ENCODE measurements at places on chromosomes 11 and 22.
A peak's percentile ranks its signal among the peaks of the same experiment; 100 is the strongest.

DNA sequence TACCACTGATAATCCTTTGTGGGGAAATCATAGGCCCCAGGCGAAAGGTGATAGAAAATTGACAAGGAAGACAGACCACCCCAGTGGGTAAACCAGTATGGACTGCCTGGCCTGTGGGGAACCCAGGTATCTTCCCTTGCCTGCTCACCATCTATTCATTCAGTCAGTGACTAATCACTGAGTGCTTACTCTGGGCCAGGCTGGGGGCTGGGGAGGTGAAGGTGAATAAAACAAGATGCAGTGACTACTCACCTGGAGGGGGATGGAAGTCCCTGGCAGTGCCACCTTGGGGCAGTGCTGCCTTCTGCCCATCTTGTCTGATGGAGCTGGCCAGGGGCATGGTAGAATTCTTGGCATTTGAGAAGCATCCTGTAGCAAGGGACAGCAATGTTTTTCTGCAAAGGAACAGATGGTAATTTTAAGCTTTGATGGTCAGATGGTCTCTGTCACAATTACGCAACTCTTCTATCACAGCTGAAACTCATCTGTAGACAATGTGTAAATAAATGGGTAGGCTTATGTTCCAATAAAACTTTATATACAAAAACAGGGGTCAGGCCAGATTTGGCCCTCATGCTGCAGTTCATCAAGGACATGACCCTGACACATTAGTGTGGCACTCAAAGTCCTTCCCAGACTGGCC, 4.6 kb downstream of the ISX start:
- DNase-seq: no peak

GRCh38 chr22:45602824-45603595, 68.6 kb upstream of the ATXN10 start:
- DNase-seq: no peak

- no peak for DNase-seq
Observed at GRCh38 chr11:43983221-43983810, 40.9 kb downstream of the C11orf96 start.

- peak; percentile 35 for DNase-seq
Observed at GRCh38 chr11:14054116-14055107, 91.9 kb downstream of the SPON1 start.

DNA sequence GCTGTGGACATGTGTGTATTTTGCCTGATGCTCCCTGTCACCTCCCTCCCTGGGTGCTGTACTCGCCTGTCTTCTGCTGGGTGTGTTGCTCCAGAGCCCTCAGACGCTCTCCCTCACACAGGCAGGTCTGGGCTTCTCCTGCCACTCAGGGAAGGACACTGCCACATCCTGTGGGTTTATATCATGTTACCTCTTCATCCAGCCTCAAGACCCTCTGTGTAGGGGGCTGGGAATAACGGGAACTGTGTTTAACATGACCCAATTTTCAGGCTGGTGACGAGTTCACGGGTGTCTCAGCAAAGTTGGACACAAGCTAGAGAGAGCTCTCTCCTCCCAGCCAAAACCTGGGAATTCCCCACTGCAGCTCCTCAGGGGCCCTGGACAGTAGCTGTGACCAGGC, 24.6 kb downstream of the MYBPC3 start:
- DNase-seq: no peak

- peak; percentile 75 for DNase-seq
Observed at GRCh38 chr11:45982656-45983470, 60.4 kb downstream of the LARGE2 start.

GRCh38 chr22:46405901-46406300, 70.4 kb downstream of the TRMU start:
- DNase-seq: no peak

GRCh38 chr11:69686856-69687255, 11.7 kb upstream of the LTO1 start:
- DNase-seq: no peak

- no peak for DNase-seq
Observed at GRCh38 chr11:113350336-113351067, 36.1 kb downstream of the TTC12 start.

GRCh38 chr11:132714859-132715440, 817.4 kb downstream of the OPCML start:
- DNase-seq: peak; percentile 9

GRCh38 chr22:24894220-24894975, 52.1 kb downstream of the LHFPL7 start:
- peak; percentile 85 for DNase-seq

GRCh38 chr11:59756845-59757244, 1.7 kb downstream of the STX3 start:
- DNase-seq: no peak

- DNase-seq: no peak
Observed at GRCh38 chr11:82577246-82577645, 156.4 kb downstream of the FAM181B start.

- DNase-seq: no peak
Observed at GRCh38 chr22:28254396-28254795, 335.3 kb upstream of the PITPNB start.

GRCh38 chr11:109730669-109731068, 308.7 kb downstream of the C11orf87 start:
- DNase-seq: no peak

- no peak for DNase-seq
Observed at GRCh38 chr11:73784080-73784634, 3.5 kb upstream of the MRPL48 start.

- DNase-seq: no peak
Observed at GRCh38 chr22:18028817-18029527, 4.6 kb upstream of the MICAL3 start.

GRCh38 chr11:93945596-93945995, 75.6 kb upstream of the HEPHL1 start:
- DNase-seq: no peak

DNA sequence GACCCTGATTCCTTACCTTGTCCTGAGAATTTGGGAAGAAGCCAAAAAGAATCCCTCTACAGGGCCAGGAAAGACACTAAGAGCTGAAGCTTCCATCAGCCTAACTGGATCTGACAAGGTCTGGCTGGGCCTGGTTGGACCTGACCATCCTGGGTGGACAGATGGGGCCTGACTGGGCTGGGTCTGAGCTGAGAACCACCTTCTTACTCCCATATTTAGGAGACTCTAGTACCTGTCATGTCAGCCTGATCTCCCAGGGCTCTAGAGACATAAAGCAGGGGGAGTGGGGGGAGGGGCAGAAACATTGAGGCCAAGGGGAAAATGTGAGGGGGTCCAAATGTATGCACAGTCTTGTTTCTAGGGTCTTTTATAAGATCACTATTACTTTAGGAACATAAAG, 129.9 kb downstream of the BUD13 start:
- no peak for DNase-seq

GRCh38 chr22:22911327-22912134, 23.9 kb downstream of the IGLL5 start:
- no peak for DNase-seq

- DNase-seq: peak; percentile 95
Observed at GRCh38 chr11:64854534-64855502, 10.4 kb upstream of the CDC42BPG start.

DNA sequence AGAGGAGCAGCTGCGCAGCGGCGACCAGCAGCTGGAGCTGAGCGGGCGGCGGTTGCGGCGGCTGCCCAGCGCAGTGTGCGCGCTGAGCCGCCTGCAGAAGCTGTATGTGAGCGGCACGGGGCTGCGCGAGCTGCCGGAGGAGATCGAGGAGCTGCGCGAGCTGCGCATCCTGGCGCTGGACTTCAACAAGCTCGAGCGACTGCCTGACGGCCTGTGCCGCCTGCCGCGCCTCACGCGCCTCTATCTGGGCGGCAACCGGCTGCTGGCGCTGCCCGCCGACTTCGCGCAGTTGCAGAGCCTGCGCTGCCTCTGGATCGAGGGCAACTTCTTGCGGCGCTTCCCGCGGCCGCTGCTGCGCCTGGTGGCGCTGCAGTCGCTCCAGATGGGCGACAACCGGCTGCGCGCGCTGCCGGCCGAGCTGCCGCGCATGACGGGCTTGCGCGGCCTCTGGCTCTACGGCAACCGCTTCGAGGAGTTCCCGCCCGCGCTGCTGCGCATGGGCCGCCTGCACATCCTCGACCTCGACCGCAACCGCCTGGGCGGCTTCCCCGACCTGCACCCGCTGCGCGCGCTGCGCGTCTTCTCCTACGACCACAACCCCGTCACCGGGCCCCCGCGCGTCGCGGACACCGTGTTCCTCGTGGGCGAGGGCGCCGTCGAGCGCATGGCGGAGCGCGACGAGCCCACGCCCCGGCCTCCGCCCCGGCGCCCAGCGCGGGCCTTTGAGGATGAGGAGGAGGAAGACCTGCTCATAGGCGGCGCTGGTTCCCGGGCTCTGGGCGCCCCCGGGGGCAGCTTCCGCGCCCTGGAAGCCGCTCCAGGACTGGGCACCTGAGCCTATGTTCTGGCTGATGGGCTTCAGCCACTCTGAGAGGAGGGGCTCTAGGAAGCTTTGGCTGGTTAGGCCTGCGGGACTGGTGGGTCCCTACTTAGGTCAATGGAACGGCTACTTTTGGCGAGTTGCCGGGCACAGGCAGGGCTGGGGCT, 787 bp downstream of the LRRC10B start:
- peak; percentile 90 for DNase-seq

DNA sequence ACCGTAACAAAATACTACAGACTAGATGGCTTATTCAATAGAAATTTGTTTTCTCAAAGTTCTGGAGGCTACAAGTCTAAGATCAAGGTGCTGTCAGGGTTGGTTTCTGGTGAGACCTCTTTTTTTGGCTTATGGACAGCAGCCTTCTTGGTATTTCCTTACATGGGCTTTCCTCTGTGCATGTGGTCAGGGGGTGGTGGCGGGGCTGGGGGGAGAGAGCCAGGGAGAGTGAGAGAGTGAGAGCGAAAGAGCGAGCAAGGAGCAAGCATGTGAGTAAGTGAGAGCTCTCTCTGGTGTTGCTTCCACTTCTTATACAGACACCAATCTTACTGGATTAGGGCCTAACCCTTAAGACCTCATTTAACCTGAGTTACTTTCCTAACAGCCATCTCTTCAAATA, 181.5 kb downstream of the TMEM135 start:
- DNase-seq: no peak

DNA sequence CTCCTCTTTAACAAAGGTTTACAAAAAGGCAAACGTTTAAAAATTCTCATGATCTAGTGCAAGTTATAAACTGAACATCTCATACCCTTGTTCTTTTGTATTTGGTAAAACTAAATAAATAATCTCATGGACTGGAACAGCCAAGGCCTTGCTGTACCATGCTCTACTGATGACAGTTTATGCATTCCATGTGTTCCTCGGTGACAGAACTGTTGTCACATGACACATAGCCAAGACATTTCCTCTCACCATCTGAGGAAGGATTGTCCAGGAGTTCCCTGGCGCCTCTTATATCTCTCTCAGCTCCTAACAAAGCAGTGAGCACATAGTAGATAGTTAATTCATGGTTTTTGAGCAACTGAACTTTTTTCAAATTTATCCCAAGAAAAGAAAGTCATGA, 12.6 kb downstream of the CCDC83 start:
- peak; percentile 34 for DNase-seq

DNA sequence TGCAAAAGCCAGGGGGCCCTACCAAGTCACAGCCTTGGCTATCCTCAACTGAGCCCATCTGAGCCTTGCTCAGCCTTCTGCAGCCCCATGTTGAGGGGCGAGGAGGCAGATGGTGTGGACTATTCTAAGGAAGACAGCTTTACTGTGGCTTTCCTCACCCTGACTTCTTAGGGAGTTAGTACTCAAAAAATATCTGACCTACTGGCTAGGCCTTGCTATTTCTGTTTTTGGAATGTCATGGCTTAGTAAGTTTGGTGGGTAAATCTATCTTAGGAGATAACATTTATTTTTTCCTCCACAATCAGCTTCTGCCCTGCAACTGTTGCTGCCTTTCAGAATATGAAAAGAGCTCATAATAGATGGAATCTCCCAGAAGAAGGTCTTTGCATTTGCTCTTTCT, 80.9 kb downstream of the LDLRAD3 start:
- DNase-seq: no peak

DNA sequence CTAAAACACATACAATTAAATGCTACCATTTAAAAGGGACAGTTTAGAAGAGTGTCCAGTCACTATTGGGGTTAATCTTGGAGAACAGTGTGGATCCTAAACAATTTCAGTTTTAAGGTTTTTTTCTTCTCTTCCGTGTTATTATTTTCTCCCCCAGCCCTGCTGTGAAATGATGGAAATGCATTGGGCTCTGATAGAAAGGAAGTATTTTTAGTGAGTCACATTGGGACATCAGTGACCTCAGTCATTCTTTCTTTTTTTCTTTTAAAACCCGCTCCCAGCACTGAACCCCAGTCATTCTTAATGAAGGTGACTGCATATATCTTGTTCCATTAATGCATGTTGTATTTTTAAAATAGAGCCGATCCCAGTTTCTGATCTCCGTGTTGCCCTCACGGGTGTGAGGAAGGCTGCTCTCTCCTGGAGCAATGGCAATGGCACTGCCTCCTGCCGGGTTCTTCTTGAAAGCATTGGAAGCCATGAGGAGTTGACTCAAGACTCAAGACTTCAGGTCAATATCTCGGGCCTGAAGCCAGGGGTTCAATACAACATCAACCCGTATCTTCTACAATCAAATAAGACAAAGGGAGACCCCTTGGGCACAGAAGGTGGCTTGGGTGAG, 93.2 kb upstream of the OR4B1 start:
- no peak for DNase-seq

GRCh38 chr11:59560290-59560701, 49.0 kb downstream of the OR4D9 start:
- DNase-seq: peak; percentile 41

DNA sequence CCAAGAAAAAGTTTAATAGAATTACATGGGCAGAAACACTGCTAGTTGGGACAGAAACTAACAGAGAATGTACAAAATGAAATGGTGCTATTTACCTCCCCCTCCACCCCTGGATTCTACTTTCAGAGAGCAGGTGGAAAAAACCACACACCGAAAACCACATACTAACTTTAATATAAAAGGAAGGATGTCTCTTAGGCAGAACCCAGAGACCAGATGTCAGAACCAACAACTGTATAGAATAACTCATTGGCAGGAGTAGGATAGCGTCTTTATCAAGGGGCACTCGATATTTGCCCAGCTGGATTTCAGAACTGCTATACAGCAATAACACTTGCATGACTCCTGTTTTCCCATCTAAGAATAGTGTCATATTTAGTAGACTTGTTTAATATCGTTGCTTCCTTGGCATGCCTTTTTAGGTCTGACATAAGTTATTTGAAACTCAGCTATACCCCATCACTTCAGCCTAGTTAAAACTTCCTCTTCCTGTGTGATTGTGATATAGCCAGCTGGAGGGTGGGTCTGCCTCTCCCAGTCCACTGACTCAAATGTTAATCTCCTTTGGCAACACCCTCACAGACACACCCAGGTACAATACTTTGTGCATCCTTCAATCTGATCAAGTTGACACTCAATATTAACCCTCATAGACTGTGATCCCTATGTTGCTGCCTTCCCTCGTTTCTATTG, 1.2 kb downstream of the SLC22A25 start:
- no peak for DNase-seq

- DNase-seq: no peak
Observed at GRCh38 chr11:10566257-10566957, 2.1 kb downstream of the LYVE1 start.
